Eye (tissue), 1 donor: ENCODE measurements at places on chromosomes 7 and 10.
A peak's percentile ranks its signal among the peaks of the same experiment; 100 is the strongest.

DNA sequence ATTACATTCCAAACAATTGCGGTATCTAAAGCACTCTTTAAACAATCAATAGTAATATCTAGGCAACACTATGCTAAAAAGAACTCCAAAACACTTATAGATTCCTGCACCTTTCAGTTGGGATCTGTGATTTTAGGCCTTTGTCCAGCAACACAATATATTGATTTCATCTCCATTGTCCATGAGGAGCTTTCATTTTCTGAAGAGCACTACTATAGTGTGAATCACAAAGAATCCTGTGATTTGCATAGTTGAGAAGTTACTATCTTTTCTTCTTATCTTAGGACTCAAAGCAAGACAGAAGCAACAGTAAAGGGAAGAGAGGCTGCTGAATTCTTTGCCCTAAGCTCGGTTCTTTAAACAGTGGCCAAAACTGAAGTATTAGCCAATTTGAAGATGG, 846.8 kb downstream of the IPMK start:
- DNase-seq: no peak

GRCh38 chr7:5222841-5223411, 32.9 kb downstream of the WIPI2 start:
- DNase-seq: no peak

GRCh38 chr10:69413221-69413865, 3.4 kb downstream of the TACR2 start:
- peak; percentile 84 for DNase-seq

- no peak for DNase-seq
These were observed 218.4 kb upstream of the SEMA3D start for GRCh38 chr7:85405016-85405902.

GRCh38 chr10:64546073-64546472, 1024.9 kb downstream of the REEP3 start:
- no peak for DNase-seq

GRCh38 chr10:78648256-78648860, 420.4 kb upstream of the ZMIZ1 start:
- no peak for DNase-seq

GRCh38 chr7:128740996-128741395, 1.8 kb downstream of the CALU start:
- peak; percentile 31 for DNase-seq

GRCh38 chr10:107025676-107026075, 138.8 kb downstream of the SORCS1 start:
- DNase-seq: no peak

GRCh38 chr7:46630031-46630430, 709.0 kb upstream of the IGFBP3 start:
- no peak for DNase-seq

DNA sequence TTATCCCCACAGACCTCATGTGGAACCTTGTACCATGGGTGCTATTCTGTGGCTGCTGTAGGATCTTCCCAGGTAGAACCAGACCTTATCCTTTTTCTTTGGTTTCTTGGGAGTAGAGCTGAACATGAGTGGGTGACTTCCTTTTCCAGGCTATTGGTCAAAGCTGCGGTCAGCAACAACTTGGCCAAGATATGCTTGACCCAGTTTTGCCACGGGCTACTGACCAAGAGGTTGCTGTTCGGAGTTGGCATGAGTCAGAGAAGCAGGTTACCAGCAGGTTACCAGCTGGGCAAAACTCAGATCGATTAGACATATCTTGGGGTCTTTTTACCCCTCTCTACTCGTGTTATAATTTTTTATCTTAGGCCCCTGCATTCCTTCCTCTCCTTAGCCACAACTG, 36.7 kb upstream of the HDAC9 start:
- DNase-seq: no peak

DNA sequence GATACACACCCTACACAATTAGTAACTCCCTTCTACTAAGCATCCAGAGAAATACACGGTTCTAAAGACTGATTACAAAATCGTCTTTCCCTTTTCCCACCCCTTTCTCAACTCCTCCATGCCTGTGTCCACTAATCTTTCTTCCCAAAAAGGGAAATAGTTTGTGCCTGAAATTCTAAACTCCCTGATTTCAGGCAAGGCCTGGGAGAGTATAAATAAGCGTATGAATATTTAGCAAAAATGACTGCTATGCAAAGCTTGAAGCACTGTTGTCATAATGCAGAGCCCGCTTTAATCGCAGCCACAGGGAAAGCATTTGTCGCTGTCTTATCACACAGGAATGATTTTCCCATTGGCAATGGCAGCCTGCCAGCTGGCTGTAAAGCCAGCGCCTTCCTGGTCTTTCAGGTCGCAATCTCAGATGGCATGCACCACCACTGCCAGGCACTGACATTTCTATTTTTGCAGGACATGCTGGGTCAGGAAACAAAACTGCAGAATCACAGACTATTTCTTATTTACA, 142.9 kb upstream of the PCGF5 start:
- DNase-seq: peak; percentile 54

GRCh38 chr10:34081948-34082347, 733.1 kb downstream of the PARD3 start:
- DNase-seq: no peak

DNA sequence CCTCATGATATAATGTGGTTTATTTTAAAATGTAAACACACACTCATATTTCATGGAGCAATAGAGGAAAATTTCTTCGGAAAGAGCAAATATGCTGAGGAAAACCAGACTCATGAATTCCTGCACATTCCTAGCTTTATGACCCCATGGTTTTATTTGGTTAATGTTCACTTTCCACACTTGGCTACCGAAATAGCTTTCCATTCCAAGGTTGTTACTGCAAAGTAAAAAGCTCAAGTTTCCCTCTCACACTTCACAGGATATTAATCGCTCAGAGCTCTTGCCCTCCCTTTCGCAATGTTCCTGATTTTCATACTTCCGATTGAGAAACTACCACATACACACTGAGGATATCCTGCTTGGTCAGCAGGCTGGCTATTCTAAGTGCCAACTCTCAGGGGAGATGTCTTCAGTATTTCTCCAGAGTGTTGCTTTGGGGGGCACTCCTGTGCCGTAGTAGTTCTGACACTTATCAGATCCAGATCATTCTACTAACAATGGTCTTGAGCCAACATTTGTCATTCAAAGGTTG, 77.5 kb upstream of the STEAP1B start:
- DNase-seq: peak; percentile 66

- no peak for DNase-seq
These were observed 14.0 kb upstream of the ITGB8 start for GRCh38 chr7:20316706-20317105.

GRCh38 chr10:104255311-104255981, 754 bp downstream of the GSTO1 start:
- DNase-seq: peak; percentile 61

GRCh38 chr7:137985897-137986251, 16.0 kb downstream of the CREB3L2 start:
- no peak for DNase-seq

DNA sequence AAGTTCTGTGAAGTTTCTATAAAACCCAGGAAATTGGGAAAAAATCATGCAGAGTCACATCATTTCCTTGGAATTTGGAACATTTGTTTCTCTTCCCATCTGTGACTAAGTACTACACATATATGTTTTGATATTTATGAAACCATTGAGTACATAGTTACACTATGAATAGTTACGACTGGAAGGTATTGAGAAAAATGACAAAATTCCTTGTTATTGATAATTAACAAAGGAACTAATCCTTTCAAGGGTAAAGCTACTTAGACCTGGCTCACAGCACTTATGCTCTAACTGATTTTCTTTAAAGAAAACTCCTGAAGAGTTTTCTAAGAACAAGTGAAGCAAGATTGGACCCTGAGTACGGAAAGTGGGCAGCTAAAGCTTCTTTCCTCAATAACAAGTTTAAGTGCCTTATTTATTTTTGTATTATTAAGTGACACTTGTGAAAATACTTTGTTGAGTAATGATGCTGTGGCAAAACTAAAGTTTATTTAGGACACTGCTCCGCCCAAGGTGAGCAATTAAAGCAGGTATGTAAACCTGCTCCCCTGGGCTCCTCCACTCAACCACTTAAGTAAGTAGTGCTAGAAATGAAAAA, 12.0 kb upstream of the GLCCI1 start:
- no peak for DNase-seq

GRCh38 chr10:119303886-119304285, 96.5 kb downstream of the GRK5 start:
- DNase-seq: no peak

DNA sequence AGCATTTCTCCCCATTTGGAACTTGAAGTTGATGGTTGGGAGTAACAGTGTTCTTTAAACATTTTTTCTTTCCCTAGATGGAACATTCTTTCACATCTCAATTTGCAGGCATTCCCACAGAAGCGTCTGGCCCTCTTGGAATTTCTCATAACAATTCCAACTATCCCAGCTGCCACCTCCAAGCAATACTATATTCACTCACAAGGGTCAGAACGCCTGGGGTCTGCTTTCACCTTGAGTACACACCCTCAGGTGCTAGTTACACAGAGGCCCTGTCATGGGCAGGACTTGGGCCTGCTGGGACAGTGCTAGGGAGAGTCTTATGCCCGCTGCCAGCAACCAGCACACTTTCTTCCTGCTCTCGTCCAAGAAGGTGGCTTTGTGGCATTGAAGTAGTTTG, 136.5 kb downstream of the JCAD start:
- no peak for DNase-seq

- no peak for DNase-seq
These were observed 48.3 kb downstream of the ALOX5 start for GRCh38 chr10:45422207-45422865.

DNA sequence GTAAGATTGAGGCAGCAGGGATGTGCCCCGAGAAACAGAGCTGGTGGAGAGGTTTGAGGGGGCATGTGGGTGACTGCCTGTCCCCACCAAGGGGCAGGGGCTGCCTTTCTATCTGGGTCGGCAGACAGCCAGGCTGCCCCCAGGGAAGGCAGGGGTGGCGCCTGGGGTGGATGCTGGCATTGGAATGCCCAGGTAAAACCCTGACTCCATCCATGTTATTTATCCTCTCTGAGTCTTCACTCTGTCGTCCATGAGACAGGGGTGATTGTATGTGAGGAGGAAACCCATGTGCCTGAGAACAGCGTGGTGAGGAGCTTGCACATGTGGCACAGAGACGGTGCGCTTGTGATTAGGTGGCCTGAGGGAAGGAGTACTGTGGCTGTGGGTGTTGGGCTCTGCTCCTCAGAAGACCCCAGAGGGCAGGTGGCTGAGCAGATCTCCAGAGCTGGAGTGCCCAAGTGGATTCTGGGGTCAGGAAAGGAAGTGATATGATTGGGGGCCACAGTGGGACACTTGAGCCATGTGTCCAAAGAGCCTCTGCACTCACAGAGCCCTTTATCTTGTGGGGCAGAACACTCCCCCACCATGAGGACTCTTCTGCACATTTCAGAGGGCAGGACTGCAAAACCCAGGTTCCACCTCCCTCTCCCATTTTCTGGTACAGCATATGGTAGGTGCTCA, 100.4 kb upstream of the RET start:
- no peak for DNase-seq

DNA sequence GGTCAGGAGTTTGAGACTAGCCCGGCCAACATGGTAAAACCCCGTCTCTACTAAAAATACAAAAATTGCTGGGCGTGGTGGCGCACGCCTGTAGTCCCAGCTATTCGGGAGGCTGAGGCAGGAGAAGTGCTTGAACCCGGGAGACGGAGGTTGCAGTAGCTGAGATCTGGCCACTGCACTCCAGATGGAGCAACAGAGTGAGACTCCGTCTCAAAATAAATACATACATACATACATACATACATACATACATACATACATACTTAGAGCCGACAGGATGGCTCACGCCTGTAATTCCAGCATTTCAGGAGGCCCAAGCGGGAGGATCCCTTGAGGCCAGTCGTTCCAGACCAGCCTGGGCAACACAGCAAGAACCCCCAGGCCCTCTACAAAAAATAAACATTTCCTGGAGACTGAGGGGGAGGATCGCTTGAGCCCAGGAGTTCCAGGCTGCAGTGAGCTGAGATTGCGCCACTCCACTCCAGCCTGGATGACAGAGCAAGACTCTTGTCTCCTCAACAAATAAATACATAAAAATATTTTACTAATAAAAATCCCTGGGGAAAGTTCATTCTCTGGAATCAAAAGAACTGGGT, 90.9 kb upstream of the TNRC18 start:
- no peak for DNase-seq

DNA sequence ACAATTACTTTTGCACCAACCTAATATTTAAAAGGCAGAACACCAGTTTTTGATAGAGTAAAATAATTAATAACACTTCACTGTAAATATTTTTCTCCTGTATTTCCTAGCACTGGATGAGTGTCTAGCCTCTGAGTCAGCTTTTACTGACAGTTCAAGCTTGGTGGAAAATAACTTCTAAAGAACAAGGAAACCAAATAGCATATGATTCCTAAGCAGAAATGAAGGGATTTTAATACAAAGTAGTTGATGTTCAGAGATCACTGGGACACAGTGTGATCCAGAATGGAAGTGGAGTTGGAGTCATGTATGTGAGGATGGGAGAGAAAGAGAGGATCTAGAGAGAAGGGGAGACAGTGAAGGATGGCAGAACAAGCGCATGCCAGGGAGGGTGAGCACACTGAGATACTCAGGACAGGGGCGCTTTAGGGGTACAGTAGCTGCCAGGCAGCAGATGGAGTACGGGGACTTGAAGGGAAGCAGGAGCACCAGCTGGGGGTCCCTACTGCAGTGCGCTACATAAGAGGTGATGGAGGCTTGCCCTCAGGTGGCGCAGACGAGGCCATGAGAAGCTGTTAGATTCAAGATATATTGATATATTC, 117.9 kb upstream of the KLF6 start:
- DNase-seq: no peak

DNA sequence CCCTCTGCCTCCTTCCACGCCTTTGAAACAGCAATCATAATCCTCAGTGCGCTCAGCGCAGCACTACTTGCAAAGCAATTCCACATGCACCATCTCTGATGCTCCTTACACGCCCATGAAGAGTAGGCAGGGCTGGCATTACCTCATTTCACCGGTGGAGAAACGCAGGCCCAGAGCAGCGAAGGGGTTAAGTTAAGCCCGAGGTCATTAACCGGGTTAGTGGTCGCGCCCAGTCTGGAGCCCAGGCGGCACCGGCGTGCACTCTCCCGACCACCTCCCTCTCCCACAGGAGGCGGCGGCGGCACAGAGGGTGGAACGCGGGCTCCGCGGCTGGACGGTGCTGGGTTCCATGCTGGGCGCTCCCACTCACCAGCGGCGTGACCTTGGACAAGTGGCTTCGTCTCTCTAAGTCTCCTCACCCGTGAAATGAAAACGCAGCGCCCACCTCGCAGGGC, 515 bp downstream of the FASTK start:
- DNase-seq: peak; percentile 60

DNA sequence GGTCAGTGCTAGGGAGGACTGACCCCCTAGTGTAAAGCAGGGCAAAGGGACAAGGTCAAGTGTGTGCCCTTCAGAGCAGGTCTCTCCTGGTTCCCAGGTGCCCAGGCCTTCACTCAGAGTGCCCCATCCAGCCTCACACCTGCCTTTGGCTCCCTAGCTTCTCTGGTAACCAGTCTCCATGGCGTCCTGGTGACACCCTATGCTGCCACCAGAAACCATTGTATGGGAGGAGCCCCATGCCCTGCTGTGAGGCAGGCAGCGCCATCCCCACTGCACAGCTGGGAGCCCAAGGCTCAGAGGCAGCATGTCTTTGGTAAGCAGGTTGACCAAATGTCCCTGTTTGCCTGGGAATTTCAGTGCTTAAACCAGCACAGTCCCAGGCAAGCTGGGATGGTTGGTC, 33.1 kb upstream of the HMX3 start:
- no peak for DNase-seq
